ENCODE measurements at places on chromosomes 7 and 10.

- DNase-seq: no peak
Observed at GRCh38 chr7:46015107-46015868, 94.2 kb upstream of the IGFBP3 start.

GRCh38 chr10:77661100-77661499, 23.5 kb upstream of the KCNMA1 start:
- no peak for DNase-seq

DNA sequence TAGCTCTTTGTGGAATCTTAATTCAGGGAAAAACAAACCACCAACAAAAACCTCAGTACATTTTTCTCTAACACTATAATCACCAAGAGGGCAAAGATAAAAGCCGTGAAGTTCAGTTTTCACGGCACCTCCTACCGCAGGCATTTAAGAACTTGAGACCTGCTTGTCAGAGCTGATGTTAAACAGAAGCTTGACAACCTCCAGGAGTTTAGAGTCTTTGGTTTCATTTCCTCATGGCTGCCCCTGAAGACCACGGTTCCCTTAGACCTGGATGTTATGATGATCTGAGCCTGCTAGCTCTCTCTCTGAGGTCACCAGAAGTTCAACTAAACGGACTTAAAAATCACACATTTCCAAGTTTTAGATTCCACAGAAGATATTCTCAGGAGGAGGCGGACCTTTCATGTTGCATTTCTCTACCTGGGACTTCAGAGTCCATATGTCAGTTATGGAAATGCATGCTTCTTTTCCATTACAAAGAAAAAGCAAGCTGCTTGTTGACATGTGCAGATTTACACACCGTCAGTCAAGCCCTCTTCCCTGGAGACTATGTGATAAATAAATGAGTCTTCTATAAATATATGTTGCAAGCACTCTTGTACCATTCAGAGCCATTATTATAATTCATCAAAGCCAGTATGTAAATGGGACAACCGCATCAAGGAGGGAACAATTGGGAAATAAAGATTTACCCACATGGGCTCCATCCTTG, 258.0 kb downstream of the GFRA1 start:
- DNase-seq: no peak

GRCh38 chr10:118459642-118460193, 117.6 kb upstream of the FAM204A start:
- peak; percentile 1 for DNase-seq

- no peak for DNase-seq
Observed at GRCh38 chr7:157832866-157833607, 496.2 kb downstream of the DNAJB6 start.

DNA sequence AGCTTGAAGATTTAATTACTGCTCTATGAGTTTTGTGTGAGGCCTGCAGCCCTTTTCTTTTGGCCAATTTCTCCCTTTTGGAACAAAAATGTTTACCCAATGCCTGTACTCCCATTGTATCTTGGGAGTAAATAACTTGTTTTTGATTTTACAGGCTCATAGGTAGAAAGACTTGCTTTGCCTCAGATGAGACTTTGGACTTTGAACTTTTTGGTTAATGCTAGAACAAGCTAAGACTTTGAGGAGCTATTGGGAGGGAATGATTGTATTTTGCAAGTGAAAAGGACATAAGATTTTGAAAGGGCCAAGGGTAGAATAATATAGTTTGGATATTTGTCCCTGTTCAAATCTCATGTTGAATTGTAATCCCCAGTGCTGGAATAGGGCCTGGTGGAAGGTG, 152.0 kb downstream of the MAGI2 start:
- DNase-seq: no peak

- DNase-seq: no peak
Observed at GRCh38 chr7:34224281-34224680, 318.9 kb downstream of the BMPER start.

DNA sequence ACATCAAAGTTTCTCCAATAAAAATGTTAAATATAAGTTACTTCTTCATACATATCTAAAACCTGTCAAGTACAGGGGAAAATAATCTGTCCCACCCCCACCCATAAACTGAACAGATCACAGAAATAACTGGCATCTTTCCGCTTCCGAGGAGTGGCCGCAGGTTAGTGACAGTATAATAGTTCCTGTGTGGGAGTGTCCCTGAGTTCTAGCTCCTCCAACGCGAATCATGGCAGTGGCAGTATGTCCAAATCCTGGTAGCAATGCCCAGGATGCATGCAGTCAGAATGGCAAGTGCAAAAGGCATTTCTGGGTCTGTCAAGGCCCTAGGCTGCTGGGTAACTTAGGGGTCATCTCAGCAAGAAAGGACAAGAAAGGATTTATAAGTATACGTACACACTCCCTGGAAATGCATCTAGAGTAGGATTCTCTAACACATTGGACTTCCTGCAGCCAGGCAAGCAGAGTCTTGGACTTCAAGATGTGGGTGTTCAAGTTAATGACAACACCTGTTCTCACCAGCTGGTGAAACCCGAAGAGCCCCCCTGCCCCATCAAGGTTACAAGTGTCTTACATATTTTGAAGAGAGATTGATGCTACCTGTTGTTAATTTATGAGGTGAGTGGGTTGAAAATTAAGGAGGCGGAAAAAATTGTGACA, 94.4 kb upstream of the COL1A2 start:
- DNase-seq: no peak

GRCh38 chr10:35331894-35332640, 4.2 kb upstream of the CCNY start:
- no peak for DNase-seq

DNA sequence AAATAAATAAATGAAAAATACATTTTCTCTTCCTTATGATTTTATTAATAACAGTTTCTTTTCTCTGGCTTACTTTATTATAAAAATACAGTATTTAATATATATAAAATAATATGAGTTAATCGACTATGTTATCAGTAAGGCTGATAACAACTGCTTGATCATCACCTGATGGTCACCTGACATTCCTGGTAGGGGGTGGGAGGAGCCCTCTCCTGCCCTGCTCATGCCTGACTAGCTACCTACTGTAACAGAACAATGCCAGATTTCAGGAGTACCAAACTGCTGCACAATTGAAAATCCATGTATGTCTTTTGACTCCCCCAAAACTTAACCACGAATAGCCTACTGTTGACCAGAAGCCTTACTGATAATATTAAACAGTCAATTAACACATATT, 1.3 kb upstream of the APBB1IP start:
- DNase-seq: no peak

DNA sequence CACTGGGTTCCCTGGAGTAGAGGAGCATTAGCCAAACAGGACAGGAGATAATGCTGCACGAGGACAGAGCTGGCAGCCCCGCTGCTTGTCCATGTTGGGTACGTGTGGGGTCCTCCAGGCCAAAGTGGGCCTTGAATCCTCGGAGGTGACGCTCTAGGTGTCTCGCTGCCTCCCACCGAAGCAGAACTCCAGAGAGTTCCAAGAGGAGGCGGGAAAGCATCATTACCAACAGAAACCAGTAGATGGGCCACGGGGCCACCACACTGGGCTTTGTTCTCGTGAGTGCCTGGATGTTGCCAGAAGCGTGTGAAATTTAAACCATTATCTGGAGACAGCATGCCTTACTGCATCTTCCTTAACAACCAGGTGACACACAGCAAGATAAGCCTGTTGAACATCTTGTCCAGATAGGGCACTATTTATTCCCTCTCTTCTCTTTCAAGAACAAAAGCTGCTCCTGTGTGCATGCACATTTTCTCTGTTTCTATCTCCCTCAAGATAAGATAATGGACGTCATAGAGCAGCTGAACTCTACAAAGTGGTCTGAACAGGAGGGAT, 56.8 kb downstream of the TNS3 start:
- DNase-seq: no peak

GRCh38 chr7:124751027-124751426, 14.6 kb downstream of the GPR37 start:
- DNase-seq: no peak

- DNase-seq: no peak
Observed at GRCh38 chr7:28112883-28113540, 67.6 kb downstream of the JAZF1 start.

DNA sequence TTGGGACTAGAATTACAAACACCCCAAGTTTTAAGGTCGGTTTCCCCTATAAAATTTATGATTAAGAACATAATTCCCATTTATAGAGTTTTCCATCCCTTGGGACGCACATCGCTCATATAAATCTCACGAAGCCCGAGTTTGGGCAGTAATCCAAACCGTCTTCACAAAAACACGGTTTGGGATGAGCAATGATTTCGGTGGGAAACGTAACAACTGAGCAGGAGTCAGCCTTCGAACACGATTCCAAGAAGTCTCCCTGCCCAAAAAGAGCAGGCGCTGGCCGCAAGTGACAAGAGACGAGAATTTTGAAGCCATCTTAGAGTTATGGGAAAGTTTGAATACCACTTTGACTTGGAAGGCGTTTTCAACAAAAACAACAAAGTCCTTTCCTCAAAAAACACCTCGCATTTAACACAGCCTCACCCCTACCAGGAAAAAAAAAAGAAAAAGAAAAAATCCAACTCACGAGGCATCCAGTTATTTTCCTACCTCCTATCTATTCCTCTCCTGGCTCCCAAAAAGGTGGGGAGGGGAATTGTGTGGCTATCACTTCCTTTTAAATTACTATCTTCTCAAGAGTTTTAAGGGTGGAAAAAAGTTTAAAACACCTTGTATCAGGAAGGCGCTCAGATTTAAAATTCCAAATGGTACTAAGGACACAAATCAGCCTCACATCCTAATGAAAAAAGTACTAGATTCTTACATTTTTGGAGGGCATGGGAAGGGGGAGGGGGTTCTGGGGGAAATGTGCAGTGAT, 1.6 kb downstream of the SEPHS1 start:
- DNase-seq: no peak

GRCh38 chr7:158042156-158042880, 545.3 kb downstream of the PTPRN2 start:
- DNase-seq: no peak
